Camera-type eye (tissue), 1 donor: ENCODE measurements at places on chromosomes 5 and 9. TPM values are rescaled to one million over a fixed set of nuclear protein-coding genes. Genes with fewer than 3 reads are reported as not detected.

SLC31A2 gene
- 9.6 TPM for total RNA-seq

IFNA21 gene
- total RNA-seq, result not detected

CDKN2B gene
- total RNA-seq, result 6.2 TPM

C5orf46 gene
- not detected for total RNA-seq

PAEP gene
- not detected for total RNA-seq

COX7C gene
- total RNA-seq, result 266 TPM

PAXX gene
- total RNA-seq, result 25.7 TPM

BAAT gene
- total RNA-seq, result 0.22 TPM

TPPP gene
- 5.2 TPM for total RNA-seq

RUSC2 gene
- 40.5 TPM for total RNA-seq

ENTPD2 gene
- 7.0 TPM for total RNA-seq

LNPEP gene
- 79.7 TPM for total RNA-seq

PAPPA gene
- total RNA-seq, result 7.4 TPM

CXCL14 gene
- 63.1 TPM for total RNA-seq

FOXD4L3 gene
- total RNA-seq, result not detected

OR1J4 gene
- not detected for total RNA-seq

MATR3 gene
- 745 TPM for total RNA-seq

PCDHA1 gene
- total RNA-seq, result 0.71 TPM
